ENCODE measurements at places on chromosomes 16 and 17. TPM values are rescaled to one million over a fixed set of nuclear protein-coding genes. Genes with fewer than 3 reads are reported as not detected.

Gene CCR7
- total RNA-seq = 0.59 TPM

DNA sequence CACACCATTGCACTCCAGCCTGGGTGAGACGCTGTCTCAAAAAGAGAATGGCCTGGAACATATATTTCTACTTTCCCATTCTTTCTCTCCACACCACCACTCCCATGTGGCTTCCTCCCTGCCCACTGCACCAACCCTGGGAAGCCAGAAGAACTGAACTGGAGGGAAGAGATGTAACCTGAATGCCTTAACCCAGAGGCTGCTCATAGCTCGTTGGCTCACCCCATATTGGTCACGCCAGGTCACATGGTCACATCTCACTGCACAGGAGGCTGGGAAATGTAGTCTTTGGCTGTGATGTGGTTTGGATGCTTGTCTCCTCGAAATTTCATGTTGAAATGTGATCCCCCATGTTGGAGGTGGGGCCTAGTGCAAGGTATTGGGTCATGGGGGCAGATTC, 5.9 kb upstream of the DNAH17 start:
- DNase-seq = no peak

- DNase-seq = no peak
Observed at GRCh38 chr17:7313890-7314718, 1.1 kb downstream of the GPS2 start.

Gene C17orf100
- total RNA-seq = 0.57 TPM

DNA sequence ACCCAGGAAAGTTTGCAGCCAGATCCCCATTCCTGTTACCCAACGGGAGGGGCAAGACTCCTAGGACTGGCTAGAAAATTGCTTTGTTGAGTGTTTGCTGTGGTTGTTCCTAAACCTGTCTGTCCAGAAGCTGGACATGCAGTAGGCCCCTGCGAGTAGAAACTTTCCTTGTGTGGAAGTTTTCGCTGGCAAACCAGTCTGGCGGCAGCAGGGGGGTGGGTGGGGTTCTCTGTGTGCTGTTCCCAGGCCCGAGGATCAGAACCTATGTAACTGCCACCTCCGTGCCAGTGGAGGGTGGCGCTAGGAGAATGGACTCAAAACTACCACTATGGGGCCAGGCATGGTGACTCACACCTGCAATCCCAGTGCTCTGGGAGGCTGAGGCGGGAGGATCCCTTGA, 9.2 kb downstream of the SGSM2 start:
- DNase-seq = no peak

Gene IKZF3
- total RNA-seq = 0.51 TPM

GRCh38 chr16:17724242-17724898, 253.6 kb upstream of the XYLT1 start:
- no peak for DNase-seq

DNA sequence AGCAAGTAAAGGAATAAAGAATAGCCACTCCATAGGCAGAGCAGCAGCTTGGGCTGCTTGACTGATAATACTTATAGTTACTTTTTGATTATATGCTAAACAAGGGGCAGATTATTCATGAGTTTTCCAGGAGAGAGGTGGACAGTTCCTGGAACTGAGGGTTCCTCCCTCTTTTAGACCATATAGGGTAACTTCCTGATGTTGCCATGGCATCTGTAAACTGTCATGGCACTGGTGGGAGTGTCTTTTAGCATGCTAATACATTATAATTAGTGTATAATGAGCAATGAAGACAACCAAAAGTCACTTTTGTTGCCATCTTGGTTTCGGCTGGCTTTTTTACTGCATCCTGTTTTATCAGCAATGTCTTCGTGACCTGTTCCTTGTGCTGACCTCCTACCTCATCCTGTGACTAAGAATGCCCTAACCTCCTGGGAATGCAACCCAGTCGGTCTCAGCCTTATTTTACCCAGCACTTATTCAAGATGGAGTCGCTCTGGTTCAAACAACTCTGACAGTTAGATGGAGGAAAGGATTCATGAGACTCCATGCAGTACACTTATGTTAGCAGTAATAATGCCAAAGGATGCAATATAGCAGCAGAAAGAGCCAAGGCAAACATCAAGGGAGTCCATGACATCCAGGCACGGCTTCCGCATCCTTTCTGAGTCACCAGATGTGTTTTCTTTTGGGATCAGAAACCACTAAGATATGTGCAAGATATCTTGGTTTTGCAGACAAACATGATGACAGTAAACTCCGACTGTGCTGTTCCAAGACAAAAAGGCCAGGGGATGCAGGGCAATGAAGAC, 55.8 kb upstream of the B4GALNT2 start:
- no peak for DNase-seq

Measured in heart right ventricle (tissue), 16 donors.